ENCODE measurements at places on chromosomes 12 and 14. TPM values are rescaled to one million over a fixed set of nuclear protein-coding genes. Genes with fewer than 3 reads are reported as not detected.

DNA sequence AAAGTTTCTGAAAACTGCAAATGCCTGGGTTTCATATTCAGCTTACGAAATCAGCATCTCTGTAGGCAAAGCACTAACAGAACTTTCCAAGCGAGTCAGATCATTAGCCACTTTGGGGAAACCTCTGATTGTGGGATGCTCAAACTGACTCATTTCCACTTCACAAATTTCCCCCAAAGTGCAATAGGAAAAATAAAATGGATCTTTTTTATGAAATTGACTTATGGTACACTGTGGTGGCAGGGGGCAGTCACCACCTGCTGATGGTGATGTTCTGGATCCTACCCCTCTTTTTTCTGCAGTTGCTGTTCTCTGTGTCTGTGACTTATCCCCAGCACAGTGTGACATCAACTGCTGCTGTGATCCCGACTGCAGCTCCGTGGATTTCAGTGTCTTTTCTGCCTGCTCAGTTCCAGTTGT lies 5.6 kb downstream of the TCTN1 start:
- no peak for DNase-seq

Gene C12orf50
- polyA plus RNA-seq, result 0.54 TPM

DNA sequence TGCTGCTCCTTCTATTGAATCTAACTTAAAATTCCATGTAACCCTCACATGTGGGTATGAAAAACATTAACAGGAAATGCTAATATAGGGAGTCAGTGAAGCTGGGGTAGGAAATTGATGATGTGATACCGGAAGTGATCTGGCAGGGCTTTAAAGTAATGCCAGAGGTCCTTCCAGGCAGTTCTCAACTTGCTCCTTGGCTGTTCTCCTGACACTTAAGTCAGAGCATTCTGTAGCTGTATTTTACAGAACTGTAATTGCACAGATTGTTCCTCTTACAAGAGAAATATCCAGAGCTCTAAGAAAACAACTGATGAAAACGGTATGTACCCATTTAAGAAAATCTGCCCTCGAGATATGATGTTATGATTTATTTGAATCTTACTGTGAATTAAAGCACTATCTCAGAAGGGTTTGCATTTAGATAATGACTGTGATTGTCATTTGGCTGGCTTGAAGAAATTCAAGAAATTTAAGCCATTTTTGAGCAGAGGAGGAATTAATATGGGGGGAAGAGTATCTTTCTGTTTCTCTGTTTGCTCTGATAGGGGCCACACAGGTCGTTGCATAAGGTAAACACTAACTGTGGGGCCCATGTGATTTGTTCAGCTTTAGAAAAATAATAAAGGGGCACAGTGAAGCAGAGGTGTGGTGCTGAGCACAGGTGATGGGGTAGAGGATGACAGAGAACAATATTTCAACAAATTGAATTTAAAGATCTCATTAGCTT lies 88.4 kb downstream of the BBS10 start:
- peak; percentile 55 for DNase-seq

Gene KCNMB4
- polyA plus RNA-seq, result 15.7 TPM

Gene APOF
- not detected for polyA plus RNA-seq

DNA sequence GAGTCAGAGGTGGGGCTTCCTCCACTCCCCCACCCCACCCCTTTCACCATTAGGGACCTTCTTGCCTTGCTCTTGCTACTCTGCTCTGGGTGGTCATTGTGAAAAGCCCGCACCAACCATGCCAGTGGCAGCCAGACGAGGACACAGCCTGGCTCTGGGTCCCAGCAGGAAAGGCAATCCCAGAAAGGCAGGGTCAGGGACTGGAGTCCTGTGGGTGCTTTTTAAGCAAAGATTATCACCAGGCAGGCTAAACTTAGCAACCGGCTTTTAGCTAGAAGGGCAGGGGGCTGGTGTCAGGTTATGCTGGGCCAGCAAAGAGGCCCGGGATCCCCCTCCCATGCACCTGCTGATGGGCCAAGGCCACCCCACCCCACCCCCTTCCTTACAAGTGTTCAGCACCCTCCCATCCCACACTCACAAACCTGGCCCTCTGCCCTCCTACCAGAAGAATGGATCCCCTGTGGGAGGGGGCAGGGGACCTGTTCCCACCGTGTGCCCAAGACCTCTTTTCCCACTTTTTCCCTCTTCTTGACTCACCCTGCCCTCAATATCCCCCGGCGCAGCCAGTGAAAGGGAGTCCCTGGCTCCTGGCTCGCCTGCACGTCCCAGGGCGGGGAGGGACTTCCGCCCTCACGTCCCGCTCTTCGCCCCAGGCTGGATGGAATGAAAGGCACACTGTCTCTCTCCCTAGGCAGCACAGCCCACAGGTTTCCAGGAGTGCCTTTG lies 1.2 kb upstream of the GAPDH start:
- DNase-seq, result peak; percentile 75

Gene CD163L1
- 7.9 TPM for polyA plus RNA-seq

DNA sequence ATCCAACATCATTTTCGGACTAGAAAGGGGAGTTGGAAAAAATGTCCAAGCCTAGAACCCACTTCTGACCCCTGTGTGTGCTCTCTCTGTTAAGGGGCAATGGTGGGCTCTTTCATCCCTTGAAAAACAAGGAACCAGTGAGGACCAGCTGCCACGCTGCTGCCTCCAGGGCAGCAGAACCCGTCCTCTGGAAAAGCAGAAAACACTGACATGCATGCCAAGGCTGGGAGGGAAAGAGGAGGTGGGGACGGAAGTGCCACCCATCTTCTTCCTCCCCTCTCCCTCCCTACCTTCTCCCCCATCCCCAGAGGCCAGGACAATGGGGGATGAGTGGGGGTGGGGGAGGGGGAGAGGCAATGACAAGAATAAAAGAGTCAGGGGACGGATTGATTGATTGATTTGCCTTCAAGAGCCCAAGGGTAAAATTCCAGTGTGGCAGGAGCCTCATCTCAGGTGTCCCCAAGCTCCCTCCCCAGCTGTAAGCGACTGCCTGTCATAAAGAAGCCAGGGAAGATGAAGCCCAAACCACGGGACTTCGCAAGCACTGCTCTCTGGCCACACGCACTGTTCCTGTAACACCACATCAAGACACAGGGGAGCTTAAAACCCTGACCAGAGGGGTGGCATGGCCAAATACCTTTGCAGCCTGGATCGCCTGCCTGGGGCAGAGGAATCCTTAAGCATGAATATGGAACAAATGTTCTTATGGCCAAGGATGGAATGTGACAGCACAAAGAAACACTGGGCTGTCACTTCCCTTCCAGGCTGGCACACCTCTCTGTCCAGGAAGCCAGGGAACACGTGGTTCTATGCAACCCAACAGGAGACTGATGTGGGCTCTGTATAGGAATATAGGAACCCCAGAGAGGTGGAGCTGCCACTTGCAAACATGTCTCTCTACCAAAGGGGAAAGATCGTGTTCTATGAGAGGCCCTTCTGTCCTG lies 38.9 kb upstream of the BDKRB2 start:
- DNase-seq, result no peak

Gene CLEC4C
- polyA plus RNA-seq, result not detected

DNA sequence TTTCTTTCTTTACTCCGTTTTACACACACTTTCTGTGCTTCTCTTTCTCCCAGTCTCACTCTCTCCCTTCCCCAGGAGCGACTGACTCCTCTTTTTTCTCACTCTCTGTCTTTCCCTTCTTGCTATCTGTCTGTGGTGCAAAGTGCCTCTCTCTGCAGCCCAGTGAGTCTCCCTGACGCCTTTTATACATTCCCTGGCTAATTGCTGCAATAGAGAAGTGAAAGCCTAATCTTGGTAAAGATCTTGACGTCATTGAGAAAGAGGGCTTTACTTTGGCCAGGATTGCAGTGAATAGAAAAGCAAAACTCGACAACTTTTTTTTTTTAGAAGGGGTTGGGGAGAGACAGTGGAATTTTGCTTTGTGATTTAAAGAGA lies 706 bp upstream of the DIO2 start:
- DNase-seq, result no peak

Gene NR1H4
- 0.61 TPM for polyA plus RNA-seq

GRCh38 chr12:72134246-72135020 lies 137.7 kb upstream of the TRHDE start:
- DNase-seq, result no peak
